Stromal cell of bone marrow (primary cell): ENCODE measurements at places on chromosomes 5 and 9.
A peak's percentile ranks its signal among the peaks of the same experiment; 100 is the strongest.

GRCh38 chr9:89528131-89528530 is 30.2 kb upstream of the SEMA4D start:
- no peak for DNase-seq

DNA sequence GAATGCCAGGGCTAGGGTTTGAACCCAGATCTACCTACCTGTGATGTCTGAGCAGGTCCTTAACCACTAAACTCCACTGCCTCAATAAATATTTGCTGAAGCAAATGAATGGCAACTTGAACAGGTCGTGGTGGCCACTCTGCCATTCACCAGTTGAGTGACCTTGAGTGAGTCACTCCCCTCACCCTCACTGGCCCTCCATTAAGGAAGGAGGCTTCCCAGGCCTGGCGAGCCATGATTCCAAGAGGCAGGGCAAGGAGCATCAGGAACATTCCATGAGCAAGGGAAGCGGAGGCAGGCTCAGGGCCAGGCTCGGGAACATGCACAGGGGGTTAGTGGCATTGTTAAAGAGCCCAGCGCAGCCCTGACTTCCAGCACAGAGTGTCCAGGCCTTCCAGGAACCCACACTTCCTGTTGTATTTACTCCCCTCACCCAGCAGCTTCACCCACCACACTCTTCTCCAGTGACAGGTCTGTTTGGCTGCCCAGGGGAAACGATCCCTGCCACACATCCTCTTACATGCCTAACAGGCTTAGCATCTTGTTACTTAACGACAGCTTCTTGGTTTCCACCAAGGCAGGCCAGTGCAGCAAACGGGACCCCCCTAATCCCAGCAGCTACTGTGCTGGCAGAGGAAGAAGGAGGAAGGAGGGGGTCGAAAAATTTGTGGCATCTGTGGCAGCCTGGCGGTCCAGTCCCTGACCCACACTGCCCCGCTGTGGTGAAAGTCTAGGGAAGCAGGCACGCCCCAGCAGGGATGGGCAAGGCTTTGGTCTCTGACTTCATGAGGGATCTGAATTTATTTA is 43.7 kb upstream of the TTC1 start:
- peak; percentile 40 for DNase-seq

GRCh38 chr5:90877049-90877448 is 318.5 kb downstream of the ADGRV1 start:
- DNase-seq = no peak

- DNase-seq = peak; percentile 52
Observed at GRCh38 chr9:33620738-33621439, 96.8 kb downstream of the ANKRD18B start.

GRCh38 chr9:123608104-123608503 is 252.1 kb downstream of the CRB2 start:
- DNase-seq = no peak

DNA sequence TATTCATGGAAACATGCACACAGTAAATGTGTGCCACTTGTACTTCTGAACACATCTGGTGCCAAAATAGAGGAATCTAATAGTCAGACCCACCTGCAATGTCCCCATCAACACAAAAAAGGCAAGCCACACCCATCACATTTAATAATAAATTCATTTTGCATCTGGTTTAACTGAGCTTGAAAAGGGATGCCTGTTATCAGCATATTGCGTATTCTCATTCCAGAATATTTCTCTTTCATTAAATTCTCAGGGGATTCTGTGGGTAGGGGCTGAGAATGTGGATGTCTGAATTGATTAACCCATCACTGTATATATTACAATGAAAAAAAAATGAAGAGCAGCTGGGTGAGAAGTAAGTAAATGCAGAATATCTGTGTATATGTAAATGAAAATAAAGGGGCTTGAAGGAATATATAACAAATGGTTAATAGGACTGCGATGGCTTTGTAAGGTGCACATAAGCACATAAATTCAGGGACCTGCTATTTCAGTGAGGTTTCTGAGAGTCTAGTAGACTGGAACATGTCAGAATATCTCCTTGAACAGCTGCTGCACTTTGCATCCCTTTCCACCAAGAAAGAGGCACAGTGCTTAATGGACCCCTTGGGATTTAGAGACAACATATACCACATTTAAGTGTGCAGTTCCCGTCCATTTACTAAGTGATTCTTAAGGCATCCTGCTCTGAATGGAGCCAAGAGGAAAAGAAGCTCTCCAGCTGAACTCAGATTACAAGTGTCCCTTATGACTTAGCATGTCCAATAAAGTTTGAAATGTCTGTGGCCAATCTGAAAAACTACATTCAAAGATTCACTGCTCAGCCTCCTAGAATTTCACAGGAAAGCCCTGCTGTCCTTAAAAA is 104.1 kb upstream of the NIPBL start:
- no peak for DNase-seq

- DNase-seq = peak; percentile 47
Observed at GRCh38 chr9:107807183-107807582, 317.6 kb upstream of the KLF4 start.

DNA sequence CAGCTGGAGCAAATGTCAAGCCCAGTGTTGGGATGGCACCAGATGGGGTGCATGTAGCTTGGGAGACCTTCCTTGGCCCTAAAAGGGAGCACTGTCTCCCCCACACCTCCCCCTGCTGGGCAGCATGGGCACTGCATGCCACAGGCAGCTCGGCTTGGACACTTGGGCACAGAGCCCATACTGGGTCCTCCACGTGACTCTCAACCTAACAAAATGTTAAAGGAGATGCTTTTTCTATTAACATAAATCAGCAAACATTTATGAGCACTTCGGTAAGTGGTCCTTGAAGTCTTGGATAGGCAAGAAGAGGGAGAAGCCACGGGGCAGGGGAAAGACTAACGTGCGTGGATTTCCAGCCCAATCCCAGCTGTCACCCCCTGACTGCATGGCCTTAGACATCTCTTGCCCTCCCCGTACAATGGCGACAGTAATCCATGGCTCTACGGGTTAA is 23.9 kb upstream of the MAPK9 start:
- no peak for DNase-seq

DNA sequence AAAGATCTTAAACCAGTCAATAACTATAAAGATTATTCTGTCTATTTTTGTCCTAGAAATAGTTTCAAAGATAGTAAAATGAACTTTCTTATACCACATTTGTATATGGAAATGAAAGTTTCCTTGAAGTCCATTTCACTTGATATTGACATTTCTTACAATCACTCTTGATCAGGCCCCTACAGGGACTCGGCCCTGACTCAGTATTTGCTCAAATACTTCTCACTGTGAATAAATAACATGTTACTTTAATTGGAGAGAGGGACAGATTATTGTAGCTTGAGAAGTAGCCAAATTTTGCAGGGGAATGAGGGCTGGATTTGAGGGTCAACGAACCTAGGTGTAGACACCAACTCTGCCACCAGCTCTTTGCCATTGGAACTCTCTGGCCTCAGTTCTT is 25.6 kb upstream of the SMARCA2 start:
- no peak for DNase-seq

- DNase-seq = no peak
Observed at GRCh38 chr5:96821260-96821916, 13.6 kb upstream of the ERAP1 start.

GRCh38 chr5:32771037-32771436 is 59.9 kb downstream of the NPR3 start:
- no peak for DNase-seq

DNA sequence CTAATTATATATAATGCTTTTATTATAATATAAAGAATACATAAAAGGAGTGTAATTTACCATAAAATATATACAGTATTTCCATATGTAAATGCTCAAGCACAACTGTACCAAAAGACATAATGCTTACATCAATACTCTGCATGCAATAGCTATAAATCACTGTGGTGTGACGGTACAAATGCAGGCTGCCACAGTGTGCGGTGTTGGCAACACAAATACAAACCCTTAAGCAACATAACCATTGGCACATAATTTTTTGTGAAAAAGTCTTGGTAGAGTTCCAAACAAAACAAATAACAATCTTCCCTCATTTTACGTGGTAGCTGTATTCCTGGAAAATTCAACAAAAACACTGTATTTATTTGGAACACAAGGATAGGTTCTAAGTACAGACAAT is 1.9 kb upstream of the SHISAL2B start:
- no peak for DNase-seq

DNA sequence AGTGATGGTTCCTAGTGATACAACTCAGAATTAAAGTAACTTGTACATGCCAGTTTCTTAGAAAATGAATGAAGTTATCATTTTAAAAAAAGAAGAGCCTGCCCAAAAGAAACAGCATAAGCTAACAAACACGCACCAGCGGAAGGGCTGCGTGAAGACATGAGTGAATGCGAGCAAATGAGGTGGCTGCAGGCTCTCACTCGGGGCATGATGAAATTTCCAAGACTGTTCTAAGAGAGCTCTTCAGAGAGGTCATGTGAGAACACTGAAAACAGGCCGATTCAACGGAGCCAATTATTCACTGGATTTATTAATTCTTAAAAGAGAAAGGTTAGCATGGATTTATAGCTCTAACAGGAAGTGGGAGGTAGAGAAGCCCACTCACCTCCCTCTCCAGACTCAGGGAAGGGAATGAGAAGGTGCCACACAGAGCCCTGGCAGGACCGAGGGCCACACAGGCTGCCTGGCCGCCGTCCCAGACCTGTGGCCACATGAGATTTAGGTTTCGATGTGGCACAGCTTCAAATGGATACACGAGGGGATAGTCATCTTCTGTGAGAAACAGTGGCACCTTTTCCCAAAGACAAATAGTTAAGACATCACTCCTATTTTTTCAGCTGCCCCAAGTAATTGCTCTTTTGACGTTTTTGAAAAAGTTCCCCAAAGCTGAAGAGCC is 55.5 kb downstream of the HABP4 start:
- peak; percentile 48 for DNase-seq

- DNase-seq = peak; percentile 45
Observed at GRCh38 chr5:77015938-77016569, 14.2 kb upstream of the AGGF1 start.

DNA sequence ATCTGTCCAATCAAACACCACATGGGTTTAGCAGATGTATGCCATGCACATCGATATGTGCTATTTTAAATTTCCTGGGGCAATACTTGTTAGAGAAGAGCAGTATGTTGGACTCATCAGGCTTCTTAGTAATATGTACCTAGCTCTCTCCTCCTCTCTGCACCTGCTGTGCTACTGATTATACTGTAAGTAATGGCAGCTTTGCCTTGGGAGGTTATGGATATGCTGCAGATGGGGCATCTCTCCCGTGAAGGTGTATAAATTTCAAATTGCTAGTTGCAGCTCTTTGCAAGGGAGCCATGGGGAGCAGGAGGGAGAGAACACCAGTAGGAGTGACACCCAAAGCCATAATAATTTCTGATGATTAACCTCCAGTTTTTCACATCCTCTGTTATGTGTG is 101.5 kb downstream of the SPATA31D1 start:
- DNase-seq = no peak

GRCh38 chr9:127305838-127306226 is 41.3 kb downstream of the GARNL3 start:
- DNase-seq = no peak

DNA sequence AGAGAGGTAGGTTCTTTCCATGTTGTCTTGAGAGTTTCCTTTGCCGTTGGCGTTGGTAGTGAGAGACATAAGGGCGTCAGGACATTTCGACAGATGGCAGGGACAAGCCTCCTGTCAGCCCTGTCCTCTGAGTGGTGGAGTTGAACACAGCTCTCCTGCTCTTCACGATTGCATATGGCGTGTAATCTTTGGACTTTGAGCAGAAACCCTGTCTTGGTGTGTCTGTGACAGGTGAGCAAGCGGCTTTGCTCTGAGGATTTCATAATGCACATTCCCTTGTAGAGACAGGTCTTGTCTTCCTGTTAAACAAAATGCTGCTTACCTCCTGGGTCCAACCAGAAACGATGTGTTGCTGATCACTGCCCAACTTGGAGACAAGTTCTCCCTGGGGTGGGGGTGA is 146.5 kb downstream of the NXNL2 start:
- DNase-seq = no peak

DNA sequence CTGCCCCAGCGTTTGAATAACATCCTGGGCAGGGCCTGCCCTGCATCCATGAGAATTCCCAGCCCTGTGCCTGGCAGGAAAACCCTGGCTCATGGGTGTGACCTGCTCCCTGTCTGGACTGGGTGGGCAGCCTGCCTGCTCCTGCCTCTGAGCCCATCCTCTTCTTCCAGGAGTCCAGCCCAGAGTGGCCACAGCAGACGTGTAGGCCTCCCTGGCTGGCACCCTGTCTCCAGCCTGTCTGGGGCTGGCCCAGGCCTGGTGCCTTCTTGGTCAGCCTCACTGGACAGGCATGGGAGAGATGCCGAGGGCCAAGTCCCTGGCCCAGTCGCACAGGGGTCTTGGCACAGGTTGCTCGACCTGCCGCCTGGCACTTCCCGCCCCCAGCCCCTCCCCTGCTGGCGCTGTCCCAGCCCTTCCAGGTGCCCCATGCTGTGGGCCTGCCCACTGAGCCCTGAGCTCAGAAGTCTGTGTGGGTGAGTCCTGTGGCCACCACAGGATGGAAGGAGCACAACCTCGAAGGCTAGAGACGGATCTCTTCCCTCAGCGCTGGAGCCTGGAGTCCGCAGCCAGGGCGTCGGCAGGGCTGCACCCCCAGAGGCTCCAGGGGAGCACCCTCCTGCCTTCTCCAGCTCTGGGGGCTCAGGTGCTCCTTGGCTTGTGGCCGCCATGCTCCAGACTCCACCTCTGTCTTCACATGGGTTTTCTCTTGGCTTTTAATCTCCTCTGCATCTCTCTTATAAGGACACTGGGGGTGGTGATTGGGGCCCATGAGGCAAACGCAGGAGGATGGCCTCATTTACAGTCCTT is 11.8 kb upstream of the COL5A1 start:
- DNase-seq = no peak

DNA sequence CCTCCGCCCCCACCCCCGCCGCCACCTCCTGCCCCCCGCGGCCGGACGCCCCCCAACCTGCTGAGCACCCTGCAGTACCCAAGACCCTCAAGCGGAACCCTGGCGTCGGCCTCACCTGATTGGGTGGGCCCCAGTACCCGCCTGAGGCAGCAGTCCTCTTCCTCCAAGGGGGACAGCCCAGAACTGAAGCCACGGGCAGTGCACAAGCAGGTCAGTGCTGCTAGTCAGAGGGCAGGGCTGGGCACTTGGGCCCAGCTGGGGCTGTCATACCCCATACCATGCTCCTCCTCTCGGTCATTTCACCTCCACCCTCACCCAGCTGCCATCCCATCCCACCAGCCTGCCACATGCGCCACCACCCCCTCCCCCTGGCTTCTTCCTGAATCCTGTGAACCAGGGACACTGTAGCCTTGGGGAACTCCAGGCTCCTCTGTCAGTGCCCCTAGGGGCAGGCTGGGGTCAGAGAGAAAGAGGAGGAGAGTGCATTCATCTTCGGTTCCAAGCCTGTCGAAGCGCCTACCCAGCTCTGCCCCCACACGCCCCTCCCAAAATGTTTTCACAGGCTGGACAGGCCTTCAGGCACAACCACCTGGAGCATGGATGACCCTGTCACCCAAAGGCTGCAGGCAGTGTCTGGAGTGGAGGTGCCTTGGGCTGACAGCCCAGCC is 122.0 kb downstream of the DAB2IP start:
- no peak for DNase-seq

DNA sequence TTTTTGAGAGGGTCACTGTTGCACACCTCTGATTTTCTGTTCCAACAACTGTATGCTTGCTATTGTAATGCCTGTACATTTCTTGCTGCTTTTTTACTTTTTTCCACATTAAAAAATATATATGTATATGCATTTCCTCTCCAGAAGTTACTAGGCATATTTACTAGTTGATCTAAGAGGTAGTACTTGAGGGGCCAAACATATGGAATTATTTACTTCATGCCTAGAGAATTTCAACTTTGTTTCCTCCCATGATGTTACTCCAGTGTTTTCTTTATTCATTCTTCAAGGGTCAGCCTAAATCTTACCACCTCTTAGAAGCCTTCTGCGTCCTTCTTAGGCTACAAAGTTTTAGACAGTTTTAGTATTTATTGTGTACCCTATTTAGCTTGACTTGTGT is 122.7 kb downstream of the NMUR2 start:
- DNase-seq = no peak

- no peak for DNase-seq
Observed at GRCh38 chr5:76716456-76717157, 681 bp downstream of the F2R start.
